Occipital lobe (tissue), 3 donors: ENCODE measurements at places on chromosomes 7 and 10. TPM values are rescaled to one million over a fixed set of nuclear protein-coding genes. Genes with fewer than 3 reads are reported as not detected.

Gene ARHGAP22
- total RNA-seq: 2.2 TPM

Gene CD36
- 34.0 TPM for total RNA-seq

Gene HTR5A
- 0.62 TPM for total RNA-seq

Gene DPP6
- 36.7 TPM for total RNA-seq

Gene AKR1C3
- total RNA-seq: 8.0 TPM

Gene IDE
- total RNA-seq: 19.7 TPM

Gene FGFR2
- total RNA-seq: 71.9 TPM

Gene CALML5
- not detected for total RNA-seq

Gene SPAM1
- total RNA-seq: not detected

Gene MUC12
- total RNA-seq: not detected

Gene CHST3
- total RNA-seq: 7.2 TPM

DNA sequence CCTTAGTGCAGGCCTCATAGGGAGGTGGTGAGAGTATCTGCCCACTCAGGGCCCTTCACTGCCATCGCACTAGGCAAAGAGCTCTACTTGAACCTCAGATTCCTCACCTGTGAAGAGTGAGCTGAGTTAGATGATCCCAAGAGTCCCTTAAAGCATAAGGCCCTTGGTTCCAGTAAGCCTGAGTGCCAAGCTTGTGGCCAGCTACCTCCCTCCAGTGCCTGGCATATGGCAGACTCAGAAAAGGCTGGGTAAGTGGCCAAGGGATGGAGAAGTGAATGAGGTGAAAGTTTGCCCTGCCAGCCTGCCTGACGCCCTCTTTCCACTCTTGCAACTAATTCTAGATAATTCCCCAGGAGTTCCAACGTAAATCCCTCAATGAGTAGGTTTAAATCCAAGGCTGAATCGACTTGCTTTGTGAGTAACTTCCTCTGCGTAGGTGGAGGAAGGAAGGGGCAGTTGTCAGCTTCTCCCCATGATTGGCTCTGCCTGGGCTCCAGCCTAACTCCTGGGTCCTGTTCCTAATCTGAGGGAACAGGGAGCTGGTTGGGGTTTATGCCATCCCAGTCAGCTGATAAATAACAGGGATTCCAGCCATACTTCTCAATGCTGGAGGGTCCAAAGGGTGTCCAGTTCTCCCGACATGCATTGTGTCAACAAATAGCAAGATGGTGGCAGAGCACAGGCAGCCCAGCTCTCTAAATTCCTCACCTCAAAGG lies 14.2 kb downstream of the DUSP5 start:
- no peak for DNase-seq

GRCh38 chr7:107526672-107527071 lies 37.0 kb downstream of the COG5 start:
- DNase-seq: no peak

- DNase-seq: no peak
Observed at GRCh38 chr10:34255035-34255434, 560.1 kb downstream of the PARD3 start.

DNA sequence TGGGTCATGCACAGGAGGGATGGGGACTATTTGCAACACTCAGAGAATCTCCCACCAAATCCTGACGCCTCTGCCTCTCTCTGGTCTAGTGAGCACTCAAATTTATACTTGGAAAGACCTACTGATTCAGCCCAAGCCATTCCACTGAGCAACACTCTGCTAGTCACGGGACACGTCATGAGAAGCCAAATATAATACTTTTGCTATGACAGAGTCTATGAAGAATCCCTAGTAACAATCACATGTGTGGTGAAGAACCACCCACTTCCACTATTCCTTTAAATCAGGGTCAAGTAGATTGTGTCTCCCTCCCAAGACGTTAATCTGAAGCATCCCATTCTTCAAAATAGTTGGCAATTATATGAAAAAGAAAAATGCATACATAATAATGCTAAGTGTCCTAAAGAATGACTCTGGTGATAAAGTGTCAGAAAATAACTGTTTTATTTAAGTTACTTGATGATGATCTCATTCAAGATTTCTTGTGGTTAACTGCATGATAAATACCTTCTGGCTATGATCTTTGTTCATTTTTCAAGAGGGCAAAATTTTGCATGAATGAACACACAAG lies 28.5 kb downstream of the CHCHD3 start:
- DNase-seq: no peak

DNA sequence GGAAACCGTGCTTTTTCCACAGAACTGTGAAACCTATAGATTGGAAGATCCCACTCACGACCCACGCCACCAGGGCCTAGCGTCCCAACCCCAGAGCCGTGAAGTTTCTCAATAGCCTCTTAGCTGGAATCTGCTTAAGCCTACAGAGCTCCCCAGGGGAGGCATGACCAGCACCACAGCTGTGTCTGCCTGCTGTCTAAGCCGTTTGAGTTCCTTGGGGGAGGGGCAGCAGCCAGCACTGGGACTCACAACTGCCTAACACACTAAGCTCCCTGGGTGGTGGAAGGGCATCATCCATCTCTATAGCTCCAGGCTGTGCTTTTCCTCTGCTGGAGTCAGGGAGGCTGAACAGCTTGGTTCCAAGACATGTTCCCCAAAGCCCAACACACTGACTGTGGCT lies 26.0 kb upstream of the TMEM140 start:
- DNase-seq: no peak

DNA sequence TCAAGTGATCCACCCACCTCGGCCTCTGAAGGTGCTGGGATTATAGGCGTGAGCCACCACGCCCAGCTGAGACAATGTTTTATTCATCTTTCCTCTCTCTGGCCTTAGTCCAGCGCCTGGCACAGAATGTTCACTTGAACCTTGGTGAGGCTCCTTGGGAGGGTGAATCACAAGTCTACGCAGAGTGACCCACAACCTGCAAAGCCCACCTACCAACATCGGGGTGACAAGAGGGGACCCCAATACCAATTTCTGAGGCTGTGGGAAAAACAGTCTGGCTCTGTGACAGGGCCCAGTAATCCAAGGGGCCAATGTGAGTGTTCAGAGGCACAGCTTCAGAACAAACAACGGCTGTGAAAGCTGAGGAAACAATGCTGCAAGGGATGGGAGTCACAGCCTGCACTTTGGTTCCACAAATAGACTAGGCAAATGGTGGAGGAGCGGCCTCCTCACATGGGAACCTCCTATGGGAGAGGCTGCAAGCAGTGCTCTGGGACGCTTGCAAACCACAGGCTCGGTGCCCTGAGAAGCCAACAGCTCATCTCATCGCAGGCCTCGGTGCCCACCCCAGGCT lies 5.6 kb upstream of the MALSU1 start:
- DNase-seq: no peak

DNA sequence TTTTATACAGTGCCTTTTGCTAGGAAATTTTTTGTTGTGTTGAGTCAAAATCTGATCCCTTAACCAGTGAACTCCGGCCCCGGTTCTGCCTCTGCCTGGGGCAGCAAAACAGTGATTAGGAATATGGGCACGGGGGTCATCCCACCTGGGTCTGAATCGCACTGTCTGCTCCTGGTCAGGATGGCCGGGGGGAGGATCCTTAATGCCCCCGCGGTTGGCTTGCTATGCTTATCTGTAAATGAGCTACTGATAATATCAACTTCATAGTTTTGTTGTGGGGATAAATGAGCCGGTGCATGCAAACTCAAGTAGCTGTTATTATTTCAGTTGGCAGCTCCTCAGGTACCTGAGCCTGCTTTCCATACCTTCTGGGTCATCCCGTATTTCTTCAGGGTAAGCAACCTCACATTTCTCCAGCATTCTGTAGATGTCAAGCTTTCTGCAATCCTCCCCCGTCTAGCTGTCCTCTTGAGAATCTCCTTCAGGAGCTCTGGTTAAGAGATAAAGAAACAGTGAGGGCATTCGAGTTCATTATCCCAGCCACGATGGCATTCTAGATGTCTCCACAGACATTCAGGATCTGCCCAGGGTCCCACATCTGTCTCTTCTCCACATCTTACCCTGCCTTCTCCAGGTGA lies 592.2 kb downstream of the SDK1 start:
- DNase-seq: no peak

DNA sequence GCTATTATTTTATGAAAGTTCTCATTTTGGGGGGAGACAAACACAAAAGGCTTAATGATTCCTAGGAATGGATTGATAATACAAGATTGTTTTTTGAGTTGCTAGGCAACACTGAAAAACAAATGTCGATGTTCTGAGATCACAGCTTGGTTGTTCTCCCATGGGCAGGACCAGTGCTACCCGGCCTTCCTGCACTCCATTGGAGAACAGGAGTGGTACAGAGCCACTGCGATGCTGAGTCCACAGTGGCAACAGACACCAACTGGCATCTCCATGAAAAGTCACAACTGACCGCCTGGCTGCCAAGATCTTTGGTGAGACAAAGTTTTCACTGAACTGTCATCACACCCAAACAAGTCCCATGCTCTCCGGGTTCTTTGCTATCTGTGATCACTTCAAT lies 68.9 kb upstream of the NMT2 start:
- no peak for DNase-seq

- DNase-seq: no peak
Observed at GRCh38 chr7:2098496-2098895, 134.2 kb downstream of the MAD1L1 start.

DNA sequence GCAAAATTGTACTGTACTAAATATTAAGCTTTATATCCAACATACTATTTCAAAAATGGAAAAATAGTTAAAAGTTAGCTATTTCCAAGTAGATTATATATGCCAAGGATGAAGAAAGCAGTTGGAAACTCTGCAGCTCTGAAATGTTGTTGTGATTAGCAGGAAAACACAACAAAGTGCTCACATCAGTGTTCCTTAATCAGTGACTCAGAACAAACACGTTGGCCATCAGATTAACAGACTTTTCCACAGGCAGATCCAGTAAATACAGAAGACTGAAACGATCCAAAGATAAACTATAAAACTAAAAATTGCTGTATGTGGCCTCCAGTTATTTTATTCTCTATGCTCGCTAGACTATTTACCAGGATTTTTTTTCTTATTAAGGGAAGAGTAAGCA lies 99.6 kb upstream of the SEMA3D start:
- DNase-seq: no peak

DNA sequence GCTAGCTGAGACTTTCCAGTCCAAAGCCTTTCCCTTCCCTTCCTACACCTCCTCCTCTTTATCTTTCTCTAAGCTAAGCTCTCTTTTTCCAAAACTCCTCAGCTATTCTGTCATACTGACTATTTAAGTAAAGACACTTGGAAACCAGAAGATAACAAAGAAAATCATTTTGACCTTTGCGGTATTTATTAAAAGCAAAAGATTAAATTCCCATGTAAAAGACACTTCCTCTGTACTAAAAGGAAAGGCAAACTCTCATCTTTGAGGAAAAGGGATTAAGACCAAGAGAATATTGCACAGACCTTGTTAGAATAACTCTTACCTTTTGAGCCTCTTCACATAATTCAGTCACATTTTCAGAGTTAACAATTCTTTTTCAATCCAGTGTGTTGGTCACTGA lies 15.8 kb downstream of the ST8SIA6 start:
- no peak for DNase-seq

- DNase-seq: peak; percentile 44
Observed at GRCh38 chr7:17939606-17940301, 540 bp downstream of the SNX13 start.

DNA sequence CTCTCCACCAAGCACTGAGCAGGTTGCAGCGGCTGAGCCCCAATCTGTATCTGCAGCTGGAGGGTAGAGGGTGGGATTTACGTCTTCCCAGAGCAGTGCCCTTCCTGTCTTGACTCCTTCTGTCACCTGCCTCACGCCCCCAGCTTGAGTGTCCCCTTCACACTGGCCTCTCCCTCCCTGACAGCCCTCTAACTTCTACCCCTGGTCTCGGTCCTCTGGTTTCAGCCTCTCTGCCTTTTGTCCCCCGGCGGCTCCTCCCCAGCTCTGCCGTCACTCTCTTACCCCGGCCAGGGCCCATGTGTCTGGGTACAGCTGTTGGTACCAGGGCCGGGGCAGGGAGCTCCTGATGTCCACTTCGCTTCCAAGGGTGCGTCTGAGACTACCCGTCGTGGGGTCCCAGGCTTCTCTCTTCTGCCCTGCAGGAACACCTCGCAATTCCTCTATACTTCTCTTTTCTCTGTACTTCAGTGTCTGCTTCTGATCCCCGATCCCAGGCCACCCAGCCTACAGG lies 654 bp downstream of the MUC3A start:
- DNase-seq: no peak

GRCh38 chr10:603745-604144 lies 85.7 kb downstream of the DIP2C start:
- no peak for DNase-seq

DNA sequence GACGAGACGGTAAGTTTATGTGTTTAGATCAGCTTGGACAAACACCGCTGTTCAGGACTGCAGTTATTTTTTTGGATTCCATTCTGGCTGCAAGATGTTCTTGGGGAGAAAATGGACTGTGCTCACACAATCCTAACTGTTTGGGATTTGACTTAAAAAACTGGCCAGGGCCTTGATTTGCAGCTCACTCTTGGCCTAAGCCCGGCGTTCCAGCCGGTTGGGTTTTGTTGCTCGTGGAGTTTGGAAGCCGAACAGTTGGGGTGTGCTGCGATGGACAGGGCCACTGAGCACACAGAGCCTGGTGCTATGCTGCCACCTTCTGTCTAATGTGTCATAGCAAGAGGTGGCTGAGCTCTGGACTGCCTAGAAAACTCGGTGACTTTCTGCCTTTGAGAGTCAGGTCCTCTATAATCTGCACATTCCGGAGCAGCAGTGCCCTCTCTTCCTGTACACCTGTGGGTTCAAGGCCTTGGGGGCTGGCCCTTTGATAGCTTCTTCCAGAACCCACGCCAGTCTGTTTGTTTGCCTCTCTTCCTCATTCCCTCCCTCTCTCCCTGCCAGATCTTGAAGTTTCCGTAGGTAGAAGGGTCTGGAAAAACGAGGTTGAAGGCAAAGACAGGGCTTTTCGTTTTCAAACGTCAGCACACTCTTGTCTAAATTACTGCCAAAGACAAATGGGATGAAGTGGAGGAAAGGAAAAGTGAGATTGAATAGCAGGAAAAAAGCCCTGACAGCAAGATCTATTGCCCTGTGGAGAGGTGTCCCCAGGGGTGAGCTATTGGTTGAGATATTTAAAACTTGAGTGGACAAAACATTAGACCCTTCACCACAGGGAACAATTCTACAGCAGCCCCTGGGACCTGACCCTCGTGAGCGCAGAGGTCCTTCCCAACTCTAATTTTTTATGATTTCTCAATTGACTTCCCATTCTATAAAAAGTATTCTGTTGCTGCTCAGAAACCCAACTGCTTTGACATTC lies 167.5 kb upstream of the HABP2 start:
- DNase-seq: peak; percentile 70

DNA sequence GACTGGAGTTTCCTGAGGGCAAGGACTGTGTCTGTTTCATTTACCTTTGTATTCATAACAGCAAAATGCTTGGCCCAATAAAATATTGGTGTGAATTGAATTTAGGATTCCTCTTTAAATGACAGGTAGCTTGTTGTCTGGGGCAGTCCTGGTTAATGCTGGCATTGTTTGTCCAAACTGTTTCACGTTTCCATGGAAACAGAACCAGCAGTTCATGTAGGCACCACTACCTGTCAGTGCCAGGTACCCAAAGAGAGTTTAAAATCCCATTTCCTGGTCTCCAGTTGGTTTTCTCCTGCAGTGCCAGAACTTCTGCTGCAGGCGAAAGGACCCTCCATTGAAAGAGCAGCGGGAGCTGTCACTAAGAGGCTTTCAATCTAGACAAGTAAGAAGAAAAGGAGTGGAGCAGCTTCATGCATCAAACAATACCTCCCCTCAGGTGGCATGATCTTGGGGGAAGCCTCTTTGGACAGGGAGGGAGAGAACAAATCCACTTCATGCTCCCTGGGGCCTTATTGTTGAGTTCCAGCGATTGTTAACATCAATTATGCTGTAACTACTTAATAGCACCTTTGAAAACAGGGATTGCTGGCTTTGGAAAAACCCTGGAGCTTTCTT lies 109.6 kb downstream of the KIF20B start:
- no peak for DNase-seq

- DNase-seq: no peak
Observed at GRCh38 chr7:45663167-45663921, 89.2 kb downstream of the ADCY1 start.
